ENCODE measurements at places on chromosomes 4 and X.

DNA sequence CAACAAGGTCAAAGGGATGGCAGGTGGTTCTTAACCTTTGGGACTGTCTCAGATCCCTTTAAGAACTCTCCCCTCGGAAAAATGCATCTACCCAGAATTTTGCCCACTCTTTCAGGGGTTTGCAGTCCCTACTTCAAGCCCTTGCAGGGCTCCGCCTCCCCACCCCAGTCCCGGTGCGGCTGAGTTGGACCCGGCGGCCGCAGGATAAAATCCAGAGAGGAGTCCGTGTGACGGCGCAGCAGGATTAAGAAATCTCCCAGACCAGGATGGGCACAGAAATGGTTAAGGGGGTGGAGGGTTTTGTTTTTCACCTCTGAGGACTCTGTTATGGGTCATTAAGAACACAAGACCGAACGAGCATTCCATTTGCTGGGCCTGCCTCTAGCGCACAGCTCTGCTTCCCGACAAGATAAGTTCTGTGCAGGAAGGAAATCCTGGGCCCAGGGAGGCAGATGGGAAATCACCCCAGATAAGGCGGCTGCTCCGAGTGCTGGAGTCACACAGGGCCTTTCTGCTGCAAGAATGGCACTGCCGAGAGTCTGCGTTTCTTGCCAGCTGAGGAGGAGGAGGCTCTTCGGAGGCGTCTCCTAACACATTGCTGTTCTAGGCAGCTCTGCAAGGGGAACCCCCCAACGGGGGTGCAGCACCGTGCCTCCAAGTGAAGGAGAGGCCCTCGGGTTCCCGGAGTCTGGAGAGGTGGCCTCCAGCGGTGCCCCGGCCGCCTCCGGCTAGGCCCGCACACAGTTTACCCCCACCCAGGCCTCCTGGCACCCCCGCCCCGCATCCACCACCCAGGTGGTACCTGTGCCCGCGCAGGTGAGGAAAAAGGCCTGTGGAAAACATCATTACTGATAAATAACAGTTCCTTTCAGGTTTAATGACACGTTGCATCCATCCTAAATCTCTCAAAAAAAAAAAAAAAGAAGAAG is 277.6 kb downstream of the BCOR start:
- DNase-seq: no peak

DNA sequence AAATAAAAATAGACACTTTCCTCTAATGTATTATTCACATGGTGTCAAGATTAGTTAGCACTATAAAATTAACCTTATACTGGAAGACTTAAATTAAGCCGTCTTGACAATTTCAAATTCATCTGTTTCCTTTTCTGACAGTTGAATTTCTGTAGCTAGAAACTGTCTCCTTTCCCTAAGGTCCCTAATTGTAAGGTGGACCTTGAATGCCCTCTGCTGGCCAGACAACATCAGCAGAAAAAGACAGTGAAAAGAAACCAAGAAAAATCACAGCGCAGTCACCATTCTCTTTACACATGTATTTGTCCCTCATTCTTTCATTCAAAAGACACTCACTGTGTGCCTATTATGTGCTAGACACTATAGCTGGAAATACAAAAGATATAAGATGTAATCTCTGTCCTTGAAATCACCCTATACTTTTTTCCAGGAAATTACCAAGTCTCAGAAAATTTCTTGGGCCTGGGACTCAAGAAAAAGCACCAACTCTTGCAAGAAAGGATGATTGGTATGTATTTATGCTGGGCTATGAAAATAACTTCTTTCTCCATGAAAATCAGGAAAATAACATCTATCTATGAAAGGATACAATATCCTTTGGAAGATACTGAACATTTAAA is 32.7 kb upstream of the AMBN start:
- no peak for DNase-seq

- DNase-seq: no peak
These were observed 196.5 kb upstream of the HS3ST1 start for GRCh38 chr4:11625211-11625610.

GRCh38 chr4:88467392-88467791 is 10.5 kb downstream of the HERC5 start:
- no peak for DNase-seq

DNA sequence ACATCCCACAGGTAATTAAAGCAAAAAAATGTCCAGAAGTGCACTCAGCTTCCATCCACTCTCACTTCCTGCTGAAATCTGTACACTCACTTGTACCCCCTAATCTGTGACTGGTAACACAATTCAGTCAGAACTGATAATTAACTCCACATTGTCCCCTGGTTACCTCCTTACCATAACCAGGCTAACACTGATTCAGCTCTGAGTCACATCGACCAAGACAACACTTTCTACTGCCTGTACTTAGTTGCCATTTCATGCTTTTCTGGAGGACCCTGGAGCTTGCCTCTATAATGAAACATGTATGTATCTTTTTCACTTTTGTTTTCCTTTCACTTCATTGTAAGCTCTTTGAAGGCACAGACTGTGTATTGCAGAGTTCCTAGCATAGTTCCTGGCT is 130.9 kb upstream of the GABRG1 start:
- DNase-seq: no peak

GRCh38 chrX:69034451-69034850 is 130.8 kb downstream of the PJA1 start:
- DNase-seq: no peak

- DNase-seq: no peak
These were observed 370.8 kb downstream of the FSTL5 start for GRCh38 chr4:161792991-161793390.

DNA sequence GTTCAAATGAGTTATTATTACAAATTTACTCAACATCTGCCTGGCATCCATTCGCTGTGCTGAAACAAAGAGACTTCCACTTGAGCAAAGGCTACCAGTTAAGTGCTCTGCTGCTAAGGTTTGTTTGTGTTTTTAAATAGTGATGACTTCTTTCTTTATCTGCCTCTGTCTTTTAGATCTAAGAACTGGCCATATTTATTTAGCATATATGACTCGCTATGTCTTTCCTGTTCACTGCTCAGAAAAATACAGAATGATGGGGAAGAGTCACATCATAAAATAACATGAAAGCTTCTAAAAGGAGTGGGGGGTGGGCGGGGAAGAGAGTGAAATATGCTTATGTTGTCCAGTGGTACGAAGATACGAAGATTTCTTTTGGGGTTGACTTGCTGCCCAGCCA is 322.2 kb downstream of the GPAT3 start:
- DNase-seq: no peak

DNA sequence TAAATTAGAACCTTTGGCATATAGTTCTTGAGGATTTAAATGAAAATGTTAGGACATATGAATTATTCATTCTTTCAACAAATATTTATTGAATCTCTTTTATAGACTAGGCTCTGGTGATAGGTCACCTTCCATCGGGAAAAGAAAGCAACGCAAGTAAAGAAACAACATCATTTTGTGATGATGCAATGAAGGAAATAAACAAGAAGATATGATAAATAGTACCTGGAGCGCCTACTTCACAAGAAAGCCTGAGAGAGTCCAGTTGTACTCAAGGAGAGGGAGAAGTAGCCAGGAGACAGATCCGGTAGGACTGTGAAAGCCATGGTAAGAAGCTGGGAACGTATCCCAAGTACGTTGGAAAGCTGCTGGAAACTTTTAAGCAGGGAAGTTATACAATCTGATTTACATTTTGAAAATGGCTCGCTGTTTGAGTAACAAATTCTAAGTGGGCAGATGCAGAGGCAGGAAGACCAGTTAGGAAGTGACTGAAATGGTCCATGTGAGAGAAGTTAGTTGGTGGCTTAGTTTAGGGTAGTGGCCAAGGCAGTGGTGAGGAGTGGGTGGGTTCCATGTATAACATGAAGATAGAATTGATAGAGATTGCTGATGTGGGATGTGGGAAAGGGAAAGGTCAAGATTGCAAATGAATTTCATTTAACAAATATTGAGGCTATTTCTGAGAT is 17.7 kb upstream of the CPE start:
- DNase-seq: no peak

DNA sequence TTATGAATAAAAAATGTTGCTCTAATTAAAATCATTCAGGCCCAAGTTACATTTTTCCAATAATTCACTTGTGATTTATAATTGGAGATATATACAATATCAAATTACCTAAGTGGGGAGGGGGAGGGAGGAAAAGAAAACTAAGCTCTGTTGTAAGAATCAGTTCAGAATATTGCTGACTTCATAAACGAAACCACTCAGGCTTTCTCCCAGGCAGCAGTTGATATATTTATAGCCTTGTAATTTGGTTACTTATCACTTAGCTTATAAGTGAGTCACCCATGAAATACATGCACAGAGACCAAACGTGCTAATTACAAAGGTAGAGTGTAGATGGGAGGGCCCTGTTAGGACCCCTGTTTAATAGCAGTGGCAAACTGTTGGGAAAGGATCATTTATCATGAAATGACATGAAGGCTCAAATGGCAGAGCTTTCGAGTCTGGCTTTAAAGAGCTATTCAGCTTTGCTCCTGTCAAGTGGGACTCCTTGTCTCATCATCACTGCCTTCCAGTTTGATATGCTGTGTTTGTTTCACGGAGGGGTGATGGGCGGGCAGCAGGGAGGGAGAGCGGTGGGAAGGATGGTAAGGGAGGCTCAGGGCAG is 105.6 kb upstream of the PGRMC2 start:
- no peak for DNase-seq

DNA sequence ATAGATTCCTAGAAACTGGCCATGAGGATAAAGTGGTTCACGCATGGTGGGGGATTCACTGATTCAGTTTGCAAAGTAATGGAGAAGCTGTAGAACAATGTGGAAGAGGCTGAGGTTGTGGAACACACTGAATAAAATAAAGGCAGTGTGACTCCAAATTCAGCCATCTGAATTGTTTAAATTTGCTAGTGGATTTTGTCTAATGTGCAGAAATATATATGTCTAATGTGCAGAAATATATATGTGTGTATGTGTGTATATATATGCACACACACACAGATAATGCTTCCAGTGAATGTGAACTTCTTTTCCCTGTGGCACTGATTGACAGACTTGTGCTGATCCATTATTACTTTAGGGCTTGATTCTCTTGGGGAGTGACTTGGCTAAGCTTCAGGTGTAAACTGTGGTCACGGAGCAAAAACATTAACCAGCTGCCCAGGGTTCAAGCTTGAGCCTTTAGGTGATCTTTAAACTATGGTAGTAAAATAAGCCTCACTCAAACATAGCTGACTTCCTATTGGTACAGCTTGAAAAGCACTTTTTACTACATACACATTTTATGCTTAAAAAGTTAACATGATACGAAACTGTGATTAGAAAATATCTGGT is 3.5 kb downstream of the STBD1 start:
- DNase-seq: no peak

GRCh38 chrX:124426288-124427169 is 80.2 kb downstream of the SH2D1A start:
- DNase-seq: no peak

GRCh38 chrX:123219916-123220315 is 35.8 kb downstream of the GRIA3 start:
- DNase-seq: no peak

- DNase-seq: no peak
These were observed 650.8 kb upstream of the FAM241A start for GRCh38 chr4:111494471-111494870.

GRCh38 chr4:144634978-144635747 is 10.8 kb upstream of the HHIP start:
- no peak for DNase-seq

DNA sequence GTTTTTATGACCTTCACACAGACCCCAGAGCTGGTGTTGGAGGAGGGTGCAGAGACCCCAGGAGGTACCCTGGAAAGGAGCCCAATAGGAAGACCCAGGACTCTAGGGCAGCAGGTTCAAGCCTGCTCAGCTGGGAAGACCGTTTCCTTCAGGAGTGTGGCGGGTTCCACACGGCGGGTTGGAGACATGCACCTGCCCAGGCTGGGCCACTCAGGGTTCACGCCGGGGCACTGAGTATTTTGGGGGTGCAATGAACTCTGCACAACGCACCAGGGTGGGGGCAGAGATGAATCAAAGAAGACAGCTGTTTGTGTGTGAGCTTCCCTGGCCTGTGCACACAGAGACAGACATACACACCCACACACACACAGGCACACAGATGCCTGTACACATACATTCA is 52.5 kb upstream of the PPP2R3B start:
- DNase-seq: no peak

DNA sequence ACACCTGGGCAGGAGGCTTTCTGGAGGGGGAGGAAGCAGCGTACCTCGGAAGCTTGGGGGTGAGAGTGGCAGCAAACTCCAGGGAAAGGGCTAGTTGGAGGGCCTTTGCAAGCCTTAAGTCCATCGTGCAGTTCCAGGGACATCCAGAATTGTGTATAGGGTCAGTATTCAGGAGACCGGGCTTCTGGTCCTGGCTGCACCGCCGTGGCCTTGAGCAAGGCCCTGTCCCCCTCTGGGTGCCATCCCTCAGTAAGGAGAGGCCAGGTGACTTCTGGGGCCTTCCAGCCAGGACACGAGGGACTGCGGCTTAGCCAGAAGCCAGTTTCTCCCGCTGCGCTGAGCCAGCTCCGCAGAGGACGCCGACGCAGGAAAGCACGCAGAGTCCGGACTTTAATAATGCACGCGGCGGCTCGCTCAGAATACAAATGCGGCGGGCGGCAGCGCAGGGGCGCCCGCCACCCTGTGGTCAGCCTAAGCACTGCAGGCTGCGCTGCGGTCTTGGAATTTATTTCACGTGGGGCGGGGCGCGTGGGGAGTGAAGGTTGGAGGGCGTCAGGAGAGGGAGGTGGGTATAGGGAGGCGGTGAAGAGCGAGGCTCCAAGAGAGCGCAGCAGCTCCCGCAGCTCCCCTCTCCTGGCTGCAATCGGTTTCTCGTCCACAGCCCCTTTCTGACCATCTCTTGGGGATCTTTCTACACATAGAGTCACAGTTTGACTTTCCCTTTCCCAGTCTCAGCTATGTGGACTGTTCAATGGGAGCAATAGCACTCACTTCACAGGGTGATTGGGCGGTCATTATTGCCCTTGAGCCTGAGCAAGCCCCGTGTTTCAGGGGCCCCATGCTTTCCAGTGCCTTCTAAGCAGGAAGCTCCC is 94.1 kb upstream of the GPR50 start:
- peak; percentile 3 for DNase-seq

GRCh38 chr4:117941611-117942010 is 92.7 kb upstream of the NDST3 start:
- DNase-seq: no peak

DNA sequence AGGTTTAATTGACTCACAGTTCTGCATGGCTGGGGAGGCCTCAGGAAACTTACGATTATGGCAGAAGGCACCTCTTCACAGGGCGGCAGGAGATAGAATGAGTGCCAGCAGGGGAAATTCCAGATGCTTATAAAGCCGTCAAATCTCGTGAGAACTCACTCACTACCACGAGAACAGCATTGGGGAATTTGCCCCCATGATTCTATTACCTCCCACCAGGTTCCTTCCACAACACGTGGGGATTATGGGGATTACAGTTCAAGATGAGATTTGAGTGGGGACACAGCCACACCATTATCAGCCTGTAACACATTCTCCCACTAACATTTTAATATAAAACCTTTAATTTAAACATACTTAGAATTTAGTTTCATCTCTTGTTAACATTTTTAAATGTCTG is 144.7 kb upstream of the SMIM10 start:
- no peak for DNase-seq

- DNase-seq: no peak
These were observed 199.2 kb downstream of the DCTD start for GRCh38 chr4:182717788-182718583.

- no peak for DNase-seq
These were observed 194.7 kb downstream of the CPEB2 start for GRCh38 chr4:15197005-15197404.

Data from SW 1271 (cell line).